ENCODE measurements at places on chromosomes 5 and 9.

DNA sequence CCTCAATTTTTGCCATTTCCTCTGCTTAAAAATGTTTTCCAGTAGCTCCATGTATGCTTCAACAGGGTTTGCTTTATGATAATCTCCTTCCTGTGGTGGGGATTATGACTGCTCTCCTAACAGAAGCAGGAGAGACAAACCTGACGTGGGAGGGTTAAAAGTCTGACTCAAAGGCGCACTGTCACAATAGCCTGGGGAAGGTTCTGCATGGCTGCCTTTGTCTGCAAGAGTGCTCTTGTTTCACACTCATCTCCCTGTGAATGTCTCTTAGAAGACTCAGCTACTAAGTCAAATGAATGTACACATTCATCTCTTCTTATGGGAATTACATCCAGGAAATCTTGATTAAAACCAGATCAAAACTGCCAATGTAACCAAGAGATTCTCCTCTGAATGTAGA lies 90.9 kb upstream of the MTAP start:
- no peak for DNase-seq

DNA sequence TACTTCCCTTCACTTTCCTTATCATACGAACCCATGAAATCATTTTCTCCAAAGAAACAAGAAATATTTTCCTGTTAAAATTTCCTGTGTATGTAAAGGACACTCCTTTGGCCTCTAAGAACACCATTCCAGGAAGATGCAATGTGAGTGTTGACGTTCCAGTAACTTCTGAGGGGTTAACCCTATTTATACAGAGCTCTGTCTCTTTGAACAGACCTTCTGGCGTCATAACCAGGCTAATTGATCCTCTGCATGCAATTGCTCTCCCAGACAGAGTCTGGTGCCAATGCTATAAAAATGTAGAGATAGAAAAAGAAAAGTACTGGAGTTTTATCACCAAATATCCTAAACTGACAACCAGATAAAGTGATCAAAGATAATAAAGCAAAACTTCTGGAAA lies 218.5 kb downstream of the TLE1 start:
- no peak for DNase-seq

DNA sequence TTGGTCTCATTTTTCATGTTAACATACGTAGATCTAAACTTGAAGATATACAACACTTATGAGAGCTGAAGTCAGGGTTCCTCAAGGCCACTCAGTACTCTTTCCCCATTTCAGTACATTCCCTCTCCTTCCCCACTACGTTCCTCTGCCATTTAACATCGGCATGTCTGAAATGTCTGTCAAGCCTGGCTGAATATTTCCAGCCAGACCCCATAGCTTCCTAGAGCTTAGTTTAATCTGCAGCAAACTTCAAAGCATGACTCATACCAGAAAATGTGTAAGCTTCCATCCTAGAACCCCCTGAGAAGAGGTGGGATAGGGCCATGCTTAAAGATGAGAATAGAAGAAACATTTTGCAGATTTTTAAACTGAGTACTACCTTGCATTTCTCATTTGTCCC lies 6.2 kb downstream of the GZMA start:
- DNase-seq, result no peak

GRCh38 chr9:107905308-107906020 lies 415.9 kb upstream of the KLF4 start:
- no peak for DNase-seq

- DNase-seq, result peak; percentile 88
Measured at GRCh38 chr5:139774980-139775661, 20.5 kb upstream of the PSD2 start.

DNA sequence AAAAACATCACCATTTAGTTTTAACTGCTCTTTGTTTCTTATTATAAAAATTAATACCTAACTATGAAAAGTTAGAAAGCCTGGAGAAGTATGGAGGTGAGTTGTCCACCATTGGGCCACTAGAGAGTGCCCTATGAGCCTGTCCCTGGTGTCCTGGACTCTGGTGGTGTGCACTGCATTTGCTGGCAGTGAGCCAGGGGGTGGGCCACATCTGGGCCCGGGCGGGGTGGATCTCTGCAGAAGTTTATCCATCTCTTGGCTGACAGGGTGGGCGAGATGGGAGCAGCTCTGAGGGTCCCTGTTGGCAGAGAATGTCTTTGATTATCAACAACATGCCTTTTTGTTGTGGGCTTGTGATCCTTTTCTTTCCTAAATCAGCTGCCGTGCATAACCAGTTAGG lies 8.2 kb downstream of the TENT4A start:
- peak; percentile 62 for DNase-seq

- no peak for DNase-seq
Measured at GRCh38 chr5:73274121-73274520, 101.1 kb downstream of the TMEM174 start.

DNA sequence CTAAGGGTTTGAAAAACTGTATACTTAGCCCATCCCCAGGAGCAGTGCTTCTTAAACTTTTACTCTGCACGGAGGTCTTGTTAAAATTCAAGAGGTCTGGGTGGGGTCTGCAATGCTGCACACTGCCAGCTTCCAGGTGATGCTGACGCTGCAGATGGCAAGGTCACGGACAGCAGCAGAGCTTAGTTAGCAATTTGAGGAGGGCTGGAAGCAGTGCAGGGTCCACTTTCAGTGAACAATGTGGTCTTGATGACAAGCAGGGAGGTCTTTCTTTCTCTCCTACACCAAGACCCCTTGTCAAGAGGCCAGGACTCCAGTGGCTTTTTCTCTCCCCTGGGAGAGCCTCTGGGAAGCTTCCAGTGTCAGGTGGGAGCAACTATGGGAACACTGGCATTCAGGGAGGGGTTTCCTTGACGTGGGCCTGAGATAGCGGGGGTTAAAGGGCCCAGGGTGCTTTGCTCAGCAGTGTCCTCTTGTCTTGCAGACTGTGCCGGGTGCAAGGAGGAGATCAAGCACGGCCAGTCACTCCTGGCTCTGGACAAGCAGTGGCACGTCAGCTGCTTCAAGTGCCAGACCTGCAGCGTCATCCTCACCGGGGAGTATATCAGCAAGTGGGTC lies 65.0 kb upstream of the AFAP1L1 start:
- no peak for DNase-seq

DNA sequence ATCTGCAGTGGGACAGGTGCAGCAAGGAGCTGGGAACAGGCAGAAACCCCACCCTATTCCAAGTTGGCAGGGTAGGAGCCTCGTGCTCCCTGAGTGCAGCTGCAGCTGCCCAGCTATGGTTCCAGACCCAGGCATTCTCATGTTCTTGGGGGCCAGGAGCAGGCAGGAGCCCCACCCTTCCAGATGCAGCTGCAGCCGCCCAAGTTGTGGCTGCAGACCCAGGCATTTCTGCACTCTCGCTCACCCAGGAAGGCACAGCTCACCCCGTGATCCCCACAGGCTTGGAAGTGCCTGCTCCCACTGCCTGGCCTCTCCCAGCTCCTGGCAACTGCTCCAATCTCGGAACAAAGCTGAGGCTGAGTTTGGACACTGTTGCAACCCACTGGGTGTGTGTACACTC lies 275.8 kb upstream of the ADRA1B start:
- no peak for DNase-seq

- no peak for DNase-seq
Measured at GRCh38 chr9:132551556-132551955, 30.9 kb upstream of the BARHL1 start.

DNA sequence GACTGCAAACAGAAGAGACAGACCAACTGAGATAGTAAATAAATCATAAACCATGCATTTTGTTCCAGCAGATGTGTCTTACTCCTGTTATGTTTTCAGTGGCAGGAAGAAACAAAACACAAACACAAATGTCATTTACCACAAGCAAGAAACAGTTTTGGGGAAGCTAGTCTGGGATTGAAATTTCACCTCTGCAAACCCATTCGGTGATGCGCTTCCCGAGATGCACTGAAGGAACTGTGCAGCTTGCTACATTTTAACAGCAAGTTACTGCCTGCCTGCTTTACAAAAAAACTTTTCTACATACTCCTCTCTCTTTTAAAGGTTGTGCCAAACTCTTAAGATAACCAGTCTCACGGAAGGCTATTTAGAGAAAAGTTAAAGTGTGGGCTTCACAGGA lies 3.2 kb downstream of the MACROH2A1 start:
- DNase-seq, result no peak

- no peak for DNase-seq
Measured at GRCh38 chr9:13083366-13083765, 196.1 kb downstream of the MPDZ start.

DNA sequence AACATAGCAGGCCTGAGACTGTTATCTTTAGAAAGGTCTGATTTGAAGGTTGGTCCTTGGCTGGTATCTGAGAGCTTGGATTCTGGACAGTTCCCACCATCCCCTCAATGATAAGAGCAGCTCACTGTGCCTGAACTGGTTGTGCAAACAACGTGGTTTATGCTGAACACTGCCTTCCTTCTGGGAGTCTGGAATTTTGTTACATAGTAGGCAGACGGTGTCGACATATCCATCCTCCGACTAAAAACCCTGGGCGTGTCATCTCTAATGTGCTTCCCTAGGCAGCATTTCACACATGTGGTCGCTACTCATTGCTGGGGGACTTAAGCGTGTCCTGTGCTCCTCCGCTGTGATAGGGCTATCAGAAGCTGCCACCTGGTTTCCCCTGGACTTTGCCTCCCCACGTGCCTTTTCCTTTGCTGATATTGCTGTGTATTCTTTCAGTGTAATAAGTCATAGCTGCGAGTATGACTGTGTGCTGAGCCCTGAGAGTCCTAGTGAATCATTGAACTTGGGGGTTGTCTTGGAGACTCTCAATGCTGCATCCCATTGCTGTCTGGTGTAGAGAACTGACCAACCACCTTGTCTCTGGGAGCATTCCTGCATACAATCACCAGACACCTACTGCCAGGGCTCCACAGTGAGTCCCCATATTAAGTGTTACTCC lies 119.1 kb upstream of the TBC1D2 start:
- peak; percentile 49 for DNase-seq

GRCh38 chr5:172444626-172445365 lies 9.5 kb downstream of the SH3PXD2B start:
- DNase-seq, result no peak

- no peak for DNase-seq
Measured at GRCh38 chr9:2815661-2816060, 28.2 kb downstream of the PUM3 start.

- DNase-seq, result no peak
Measured at GRCh38 chr5:644971-645370, 32.8 kb downstream of the CEP72 start.

- no peak for DNase-seq
Measured at GRCh38 chr5:14809369-14810155, 62.0 kb downstream of the ANKH start.

DNA sequence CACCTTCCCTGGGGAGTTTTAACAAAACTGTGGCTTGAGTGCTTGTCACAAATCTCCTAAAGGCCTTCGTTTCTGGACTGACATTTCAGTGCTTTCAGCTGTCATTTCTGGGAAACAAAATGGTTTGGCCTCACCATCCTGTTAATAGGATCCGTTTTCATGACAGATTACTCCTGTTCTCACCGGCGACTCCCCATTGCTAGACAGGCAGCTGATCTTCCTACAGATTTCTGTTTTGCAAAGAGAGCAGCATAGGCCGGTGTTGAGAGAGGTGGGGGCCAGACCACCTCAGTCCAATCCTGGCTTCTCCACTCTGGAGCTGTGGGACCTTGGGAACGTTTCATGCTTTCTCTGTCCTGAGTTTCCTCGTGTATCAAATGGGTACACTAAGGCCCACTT lies 75.5 kb upstream of the OTULINL start:
- no peak for DNase-seq

- no peak for DNase-seq
Measured at GRCh38 chr5:88745093-88745696, 137.8 kb downstream of the MEF2C start.

DNA sequence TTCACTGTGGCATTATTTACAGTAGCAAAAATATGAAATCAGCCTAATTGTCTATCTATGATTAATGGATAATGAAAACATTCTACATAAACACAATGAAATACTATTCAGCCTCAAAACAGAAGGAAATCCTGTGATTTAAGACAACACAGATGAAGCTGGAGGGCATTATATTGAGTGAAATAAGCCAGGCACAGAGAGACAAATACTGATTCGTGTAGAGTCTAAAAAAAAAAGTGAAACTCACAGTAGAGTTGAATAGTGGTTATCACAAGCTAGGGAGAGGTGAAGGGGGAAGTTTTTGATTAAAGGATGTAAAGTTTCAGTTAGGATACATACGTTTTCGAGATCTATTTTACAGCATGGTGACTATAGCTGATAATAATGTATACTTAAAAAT lies 122.2 kb downstream of the ADAMTS6 start:
- DNase-seq, result no peak

DNA sequence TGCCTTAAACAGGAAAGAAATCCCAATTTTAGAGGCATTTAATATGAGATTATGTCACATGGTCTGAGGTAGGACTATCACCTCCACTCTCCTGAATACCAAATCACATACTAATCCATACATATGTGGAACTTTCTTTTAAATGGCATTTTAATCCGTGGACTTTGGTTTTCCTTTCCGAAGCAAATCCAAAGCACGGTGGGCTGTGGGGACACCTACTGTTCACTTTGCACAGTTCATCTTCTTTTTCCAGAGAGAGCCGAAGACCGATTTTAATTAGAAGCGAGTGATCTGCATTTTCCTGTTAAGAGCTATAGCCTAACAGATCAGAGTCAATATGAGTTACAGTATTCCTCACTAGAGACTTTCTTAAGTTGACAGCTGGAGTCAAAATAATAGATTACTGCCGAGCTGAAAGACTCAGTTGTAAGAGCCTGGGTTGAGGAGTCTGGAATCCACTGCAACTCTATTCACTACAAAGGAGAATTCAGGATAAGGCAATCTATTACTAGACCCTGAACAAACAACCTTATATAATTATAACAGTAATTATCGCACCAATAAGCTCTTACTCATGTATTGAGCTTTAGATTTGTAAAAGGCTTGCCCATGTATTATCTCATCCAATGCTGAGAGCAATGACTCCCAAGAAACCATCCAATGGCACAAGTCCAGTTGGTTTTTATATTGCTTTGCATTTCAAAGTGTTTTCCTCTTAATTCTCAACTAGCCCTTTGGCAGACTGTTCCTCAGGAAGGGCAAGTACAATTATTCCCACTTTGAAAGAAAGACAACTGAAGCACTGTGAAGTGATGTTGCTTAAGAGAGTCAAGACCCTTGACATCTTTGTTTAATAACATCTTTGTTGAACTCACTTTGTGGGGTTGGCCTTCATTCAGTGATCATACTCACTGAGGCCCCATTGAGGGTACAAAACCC lies 144.7 kb downstream of the TRPM6 start:
- no peak for DNase-seq

DNA sequence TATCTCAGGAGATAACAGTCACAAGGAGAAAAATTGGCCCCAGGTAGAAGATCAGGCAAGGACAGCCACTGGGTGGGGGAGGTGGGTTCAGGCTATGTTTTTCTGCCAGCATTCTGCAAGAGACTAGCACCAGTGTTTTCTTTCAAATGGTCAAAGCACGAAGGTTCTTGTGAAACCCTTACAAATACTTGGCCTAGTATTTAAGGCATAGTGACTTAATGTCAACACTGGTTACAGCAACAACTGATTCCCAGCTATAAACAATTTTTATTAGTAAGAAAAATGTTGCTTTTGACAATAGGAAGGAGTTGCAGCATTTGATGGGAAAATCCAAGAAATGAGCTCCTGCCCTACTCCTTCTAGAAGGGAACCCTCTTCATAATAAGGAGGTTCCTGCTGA lies 349.6 kb downstream of the SLIT3 start:
- no peak for DNase-seq

GRCh38 chr5:122110987-122111386 lies 18.4 kb upstream of the ZNF474 start:
- no peak for DNase-seq

GRCh38 chr5:26245321-26245720 lies 793.1 kb downstream of the CDH9 start:
- no peak for DNase-seq

- no peak for DNase-seq
Measured at GRCh38 chr5:103410172-103410571, 151.6 kb downstream of the MACIR start.

Data from type B pancreatic cell (in vitro differentiated cells).